ENCODE measurements at places on chromosomes 16 and 17. TPM values are rescaled to one million over a fixed set of nuclear protein-coding genes. Genes with fewer than 3 reads are reported as not detected.

GRCh38 chr17:46869975-46870803 lies 18.8 kb downstream of the WNT9B start:
- no peak for DNase-seq

DNA sequence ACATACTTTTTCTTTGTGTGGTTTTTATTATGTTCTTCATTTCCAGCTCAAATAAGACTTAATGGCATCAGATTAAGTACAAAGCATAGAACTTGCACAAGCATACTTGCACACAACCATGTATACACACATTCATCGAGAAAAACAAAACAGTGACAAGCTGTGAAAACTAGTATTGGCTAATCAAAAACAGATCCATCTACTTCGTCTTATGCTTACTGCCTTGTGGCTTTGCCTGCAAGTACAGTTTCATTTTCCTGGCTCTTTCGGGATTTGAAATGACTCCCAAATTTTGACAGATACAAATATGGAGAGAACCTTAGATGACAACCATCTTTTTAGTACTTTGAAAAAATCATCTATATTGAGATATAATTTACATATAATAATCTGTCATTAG lies 338.3 kb downstream of the BCAS3 start:
- DNase-seq: peak; percentile 22

GRCh38 chr16:22346483-22346882 lies 27.9 kb downstream of the CDR2 start:
- no peak for DNase-seq

- no peak for DNase-seq
Measured at GRCh38 chr17:68207651-68208253, 40.1 kb upstream of the AMZ2 start.

DNA sequence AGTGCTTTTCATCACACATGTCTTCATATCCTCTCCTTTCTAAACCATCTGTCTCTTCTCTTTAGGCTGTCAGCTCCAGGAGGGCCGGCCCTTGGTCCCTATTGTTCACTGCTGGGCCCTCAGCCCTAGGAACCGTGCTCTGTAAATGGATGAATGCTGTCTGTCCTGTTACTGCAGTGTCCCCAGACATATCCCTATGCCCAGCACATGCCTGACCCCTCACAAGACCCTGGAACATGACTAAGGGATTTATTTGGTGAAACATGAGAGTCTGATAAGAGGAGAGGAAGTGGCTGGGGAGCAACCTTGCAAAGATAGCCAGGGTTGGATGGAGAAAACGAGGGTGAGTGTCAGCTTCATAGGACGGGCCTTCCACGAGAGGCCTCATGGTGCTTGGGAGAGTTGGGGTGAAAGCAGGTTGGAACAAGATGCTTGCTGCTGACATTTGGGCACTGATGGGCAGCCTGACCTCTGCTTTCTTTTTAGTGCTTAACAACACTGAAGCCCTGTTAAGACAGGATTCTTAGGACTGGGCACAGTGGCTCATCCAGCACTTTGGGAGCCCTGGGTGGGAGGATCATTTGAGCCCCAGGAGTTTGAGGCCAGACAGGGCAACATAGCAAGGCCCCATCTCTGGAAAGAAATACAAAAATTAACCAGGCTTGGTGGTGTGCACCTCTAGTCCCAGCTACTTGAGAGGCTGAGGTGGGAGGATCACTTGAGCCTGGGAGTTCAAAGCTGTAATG lies 39.0 kb downstream of the ABCC1 start:
- no peak for DNase-seq

GRCh38 chr16:87324411-87325275 lies 7.5 kb upstream of the C16orf95 start:
- peak; percentile 55 for DNase-seq

GRCh38 chr17:65359016-65359415 lies 202.4 kb downstream of the AXIN2 start:
- DNase-seq: no peak

DNA sequence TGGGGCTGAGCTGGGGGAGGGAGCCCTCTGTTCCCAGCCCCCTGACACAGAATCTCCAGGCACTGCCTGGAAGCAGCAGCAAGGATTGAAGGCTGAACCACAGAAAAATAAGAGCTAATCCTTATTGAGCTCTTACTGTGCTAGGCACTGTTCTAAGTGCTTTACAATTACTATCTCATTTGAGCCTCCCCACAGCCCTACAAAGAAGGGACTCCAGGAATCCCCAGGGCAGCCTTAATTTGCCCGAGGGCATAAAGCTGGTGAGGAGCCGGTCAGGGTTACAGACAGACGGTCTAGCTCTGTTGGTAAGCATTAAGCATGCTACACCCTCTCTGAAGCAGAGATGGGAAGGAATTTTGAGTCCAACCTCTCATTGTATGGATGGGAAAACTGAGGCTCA lies 7.0 kb downstream of the SAMD14 start:
- no peak for DNase-seq

DNA sequence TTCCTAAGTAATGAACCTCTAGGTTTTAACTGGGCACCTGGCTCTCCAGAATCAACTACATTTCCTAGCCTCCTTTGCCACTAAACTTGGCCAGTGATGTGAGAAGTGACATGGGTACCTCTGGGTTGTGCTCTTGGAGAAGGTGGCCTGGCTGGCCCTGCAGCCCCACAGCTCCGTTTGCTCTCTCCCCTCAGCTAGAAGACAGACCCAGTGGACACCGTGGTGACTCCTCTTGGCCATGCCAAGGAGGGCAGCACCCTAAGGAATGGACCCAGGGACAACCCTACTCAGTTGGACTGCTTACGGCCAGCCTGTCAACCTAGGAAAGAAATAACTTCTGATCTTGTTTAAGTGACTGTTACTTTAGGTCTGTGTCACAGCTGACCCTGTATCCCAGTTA lies 151.4 kb downstream of the TMEM132E start:
- no peak for DNase-seq

DNA sequence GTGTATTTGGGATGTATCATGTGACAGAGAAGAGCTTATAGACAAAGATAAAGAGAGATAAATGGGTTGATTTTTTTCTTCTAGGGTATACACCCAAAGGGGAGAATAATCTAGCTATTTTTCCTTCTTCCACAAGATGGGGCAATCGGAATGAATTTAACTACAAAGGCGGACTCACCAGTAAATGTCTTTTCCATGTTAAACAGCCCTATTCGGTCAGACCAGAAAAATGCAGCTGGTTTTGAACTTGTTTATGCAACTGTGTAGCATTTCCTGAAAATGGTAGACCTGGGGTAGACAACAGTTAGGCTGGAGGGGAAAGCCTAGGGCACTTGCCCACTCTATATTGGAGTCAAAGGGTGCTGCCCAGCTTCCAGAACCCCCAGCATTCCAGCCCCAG lies 477.1 kb downstream of the TOX3 start:
- DNase-seq: peak; percentile 78

- no peak for DNase-seq
Measured at GRCh38 chr16:15951852-15952251, 2.4 kb downstream of the ABCC1 start.

- DNase-seq: no peak
Measured at GRCh38 chr16:31270795-31271194, 11.0 kb downstream of the ITGAM start.

- DNase-seq: no peak
Measured at GRCh38 chr16:51864575-51864974, 682.4 kb downstream of the TOX3 start.

GRCh38 chr16:22638393-22639206 lies 127.9 kb downstream of the NPIPB5 start:
- DNase-seq: no peak

GRCh38 chr16:35690413-35690812 lies 2231.0 kb downstream of the TP53TG3F start:
- DNase-seq: no peak

Gene RDM1
- total RNA-seq: 1.6 TPM

Gene HS3ST2
- total RNA-seq: not detected

Gene ZG16
- total RNA-seq: not detected

Gene TSPAN10
- 1.0 TPM for total RNA-seq

Gene NPIPA8
- total RNA-seq: 3.5 TPM

Gene PRR35
- not detected for total RNA-seq
